ENCODE measurements at places on chromosomes 3 and 15. TPM values are rescaled to one million over a fixed set of nuclear protein-coding genes. Genes with fewer than 3 reads are reported as not detected.

Gene CLRN1
- not detected for total RNA-seq

Gene SLC2A2
- not detected for total RNA-seq

Gene GFM1
- total RNA-seq = 27.5 TPM

Gene PCLAF
- total RNA-seq = 0.80 TPM

Gene CFAP20DC
- 0.11 TPM for total RNA-seq

Gene CPA3
- not detected for total RNA-seq

Gene LRCH3
- total RNA-seq = 37.6 TPM

DNA sequence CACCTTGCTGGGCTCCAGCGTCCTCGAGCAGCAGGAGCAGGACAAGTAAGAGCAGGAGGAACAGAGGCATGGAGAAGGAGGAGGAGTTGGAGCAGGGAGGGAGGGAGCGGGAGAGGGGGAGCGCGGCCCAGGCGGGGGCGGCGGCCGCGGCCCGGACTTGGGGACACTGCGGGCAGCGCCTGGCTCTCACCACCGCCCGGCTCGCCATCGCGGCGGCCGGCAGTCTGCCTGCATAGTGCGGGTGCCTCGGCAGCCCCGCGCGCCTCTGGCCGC is 440 bp downstream of the DCBLD2 start:
- no peak overlapping the region for H3K27ac ChIP-seq
- H3K4me1 ChIP-seq = peaks cover 13% of the 10 kb centered on the region
- H3K27me3 ChIP-seq = peaks cover 2% of the 10 kb centered on the region
- peak; percentile 1 for DNase-seq
- H3K4me3 ChIP-seq = peak overlapping the region; percentile 67

- no peaks in the 10 kb centered on the region for H3K36me3 ChIP-seq
- no peaks in the 10 kb centered on the region for H3K27me3 ChIP-seq
- no peak for DNase-seq
- H3K4me3 ChIP-seq = no peak overlapping the region
- H3K4me1 ChIP-seq = no peaks in the 10 kb centered on the region
Measured at GRCh38 chr3:2024713-2025112, 74.0 kb upstream of the CNTN4 start.

- no peaks in the 10 kb centered on the region for H3K4me1 ChIP-seq
- H3K36me3 ChIP-seq = no peaks in the 10 kb centered on the region
- DNase-seq = peak; percentile 5
- H3K4me3 ChIP-seq = no peak overlapping the region
- no peak overlapping the region for H3K27ac ChIP-seq
- peaks cover 27% of the 10 kb centered on the region for H3K27me3 ChIP-seq
Measured at GRCh38 chr3:180594631-180595558, 7.1 kb upstream of the TTC14 start.

DNA sequence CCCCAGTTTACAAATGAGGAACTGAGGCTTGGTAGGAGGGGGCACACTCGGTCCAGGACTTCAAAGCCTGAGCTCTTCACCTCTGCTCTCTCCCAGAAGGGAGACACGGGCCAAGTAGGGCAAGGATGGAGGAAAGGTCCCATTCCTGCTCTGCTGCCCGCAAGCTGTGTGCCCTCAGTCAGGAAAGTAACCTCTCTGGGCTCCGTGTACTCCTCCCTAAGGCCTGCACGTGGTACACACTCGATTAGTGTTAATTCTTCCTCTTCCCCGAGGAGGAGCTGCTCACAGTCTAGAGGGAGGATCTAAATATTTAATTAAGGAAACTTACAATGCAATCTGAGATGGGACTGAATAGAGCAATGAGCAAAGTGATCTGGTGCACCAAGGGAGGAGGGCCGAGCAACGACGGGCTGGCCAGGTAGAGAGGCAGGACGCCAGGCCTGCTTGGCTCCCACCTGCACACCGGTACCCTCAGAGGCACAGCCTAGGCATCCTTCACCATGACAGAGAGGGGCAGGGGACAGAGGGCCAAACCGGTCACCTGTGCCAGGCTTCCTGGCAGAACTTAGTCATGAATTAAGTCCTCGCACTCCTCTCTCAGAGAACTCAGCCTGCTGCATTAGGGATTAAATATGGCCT is 47.2 kb upstream of the IQSEC1 start:
- no peaks in the 10 kb centered on the region for H3K4me1 ChIP-seq
- H3K4me3 ChIP-seq = no peak overlapping the region
- DNase-seq = no peak
- H3K27me3 ChIP-seq = no peaks in the 10 kb centered on the region
- H3K27ac ChIP-seq = no peak overlapping the region

GRCh38 chr3:72338942-72339669 is 509.1 kb downstream of the SHQ1 start:
- no peak overlapping the region for H3K4me3 ChIP-seq
- H3K27me3 ChIP-seq = no peaks in the 10 kb centered on the region
- peaks cover 5% of the 10 kb centered on the region for H3K4me1 ChIP-seq
- H3K36me3 ChIP-seq = no peaks in the 10 kb centered on the region
- H3K27ac ChIP-seq = no peak overlapping the region
- DNase-seq = no peak

DNA sequence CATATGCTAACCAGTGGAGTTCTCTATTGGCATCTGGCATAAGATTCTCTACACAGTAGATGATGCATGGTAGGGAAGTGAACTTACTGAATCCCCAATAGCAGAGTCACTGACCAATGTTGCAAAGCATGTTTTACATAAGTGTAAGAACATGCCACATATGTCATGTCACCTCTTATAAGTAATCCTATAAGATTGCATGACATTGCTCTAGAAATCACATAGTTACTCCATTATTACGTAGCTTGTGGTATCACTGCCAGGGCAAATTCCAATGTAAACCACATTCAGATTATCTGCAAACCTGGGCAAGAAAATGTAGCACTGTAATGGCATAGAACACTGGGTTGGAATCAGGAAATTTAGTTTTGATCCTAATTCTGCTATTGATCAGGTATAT is 198.2 kb upstream of the UMPS start:
- H3K27me3 ChIP-seq = peaks cover under 1% of the 10 kb centered on the region
- DNase-seq = no peak
- no peak overlapping the region for H3K4me3 ChIP-seq

DNA sequence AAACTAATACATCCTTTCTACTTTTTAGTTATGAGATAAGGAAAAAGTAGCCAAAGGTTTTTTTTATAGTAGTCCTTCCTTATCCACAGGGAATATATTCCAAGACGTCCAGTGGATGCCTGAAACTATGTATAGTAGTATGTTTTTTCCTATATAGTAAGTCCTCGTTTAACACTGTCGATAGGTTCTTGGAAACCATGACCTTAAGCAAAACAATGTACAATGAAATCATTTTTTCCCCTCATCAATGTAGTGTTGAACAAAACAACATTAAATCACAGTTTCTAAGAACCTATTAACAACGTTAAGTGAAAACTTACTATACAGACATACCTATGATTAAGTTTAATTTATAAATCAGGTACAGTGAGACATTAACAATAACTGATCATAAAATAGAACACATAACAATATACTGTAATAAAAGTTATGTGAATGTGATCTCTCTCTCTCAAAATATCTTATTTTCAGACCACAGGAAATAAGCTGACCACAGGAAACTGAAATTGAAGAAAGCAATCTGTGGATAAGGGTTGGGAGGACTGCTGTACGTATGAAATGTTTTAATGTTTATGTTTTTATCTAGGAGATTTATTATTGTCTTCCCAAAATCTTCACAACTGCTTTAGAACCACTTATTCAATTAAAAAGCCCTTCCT is 20.6 kb downstream of the COPS2 start:
- H3K27ac ChIP-seq = no peak overlapping the region
- H3K4me1 ChIP-seq = no peaks in the 10 kb centered on the region
- DNase-seq = no peak
- no peak overlapping the region for H3K4me3 ChIP-seq

GRCh38 chr3:194423317-194423716 is 24.3 kb upstream of the GP5 start:
- H3K27ac ChIP-seq = no peak overlapping the region
- peaks cover 65% of the 10 kb centered on the region for H3K36me3 ChIP-seq
- DNase-seq = no peak
- H3K4me1 ChIP-seq = no peaks in the 10 kb centered on the region
- no peaks in the 10 kb centered on the region for H3K27me3 ChIP-seq
- H3K4me3 ChIP-seq = no peak overlapping the region

DNA sequence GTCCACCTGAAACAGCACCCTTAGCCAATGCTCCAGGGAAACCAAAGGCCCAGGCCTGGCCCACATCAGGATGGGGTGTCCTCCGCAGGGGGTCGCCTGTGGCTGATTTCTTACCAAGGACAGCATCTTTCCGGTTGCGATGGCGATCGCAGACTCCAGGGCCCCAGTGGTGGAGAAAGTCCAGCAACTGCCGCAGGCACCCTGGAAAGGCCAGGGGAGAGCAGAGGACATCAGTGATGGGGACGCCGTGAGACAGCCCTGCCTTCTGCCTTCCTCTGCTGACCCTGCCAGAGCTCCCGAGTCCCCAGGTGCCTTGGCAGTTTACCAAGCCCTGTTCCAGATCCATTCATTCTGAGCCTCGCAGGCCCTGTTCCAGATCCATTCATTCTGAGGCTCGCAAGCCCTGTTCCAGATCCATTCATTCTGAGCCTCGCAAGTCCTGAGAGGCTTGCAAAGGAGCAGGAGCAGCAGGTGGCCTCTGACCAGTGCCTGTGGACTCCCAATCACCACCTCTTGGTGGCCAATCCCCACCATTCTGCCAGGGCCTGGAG is 12.5 kb downstream of the CTSH start:
- H3K36me3 ChIP-seq = peaks cover 8% of the 10 kb centered on the region
- no peak overlapping the region for H3K4me3 ChIP-seq
- peaks cover 6% of the 10 kb centered on the region for H3K4me1 ChIP-seq
- DNase-seq = no peak

DNA sequence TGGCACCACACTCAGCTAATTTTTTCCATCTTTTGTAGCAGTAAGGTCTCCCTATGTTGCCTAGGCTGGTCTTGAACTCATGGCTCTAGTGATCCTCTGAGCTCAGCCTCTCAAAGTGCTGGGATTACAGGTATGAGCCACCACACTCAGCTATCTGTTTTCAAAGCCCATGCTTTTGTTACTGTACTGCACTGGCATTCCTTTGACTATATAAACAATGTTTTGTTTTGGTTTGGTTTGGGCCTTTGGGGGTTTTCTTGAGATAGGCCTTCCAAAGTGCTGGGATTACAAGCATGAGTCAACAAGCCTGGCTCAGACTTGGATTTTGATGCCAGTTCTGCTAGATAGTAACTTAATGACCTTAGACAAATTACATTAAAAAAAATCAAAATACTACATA is 89.7 kb upstream of the GK5 start:
- no peak overlapping the region for H3K4me3 ChIP-seq
- H3K36me3 ChIP-seq = peaks cover 73% of the 10 kb centered on the region
- H3K27ac ChIP-seq = no peak overlapping the region
- H3K27me3 ChIP-seq = no peaks in the 10 kb centered on the region
- no peak for DNase-seq
- no peaks in the 10 kb centered on the region for H3K4me1 ChIP-seq

- H3K36me3 ChIP-seq = no peaks in the 10 kb centered on the region
- peak; percentile 58 for DNase-seq
Measured at GRCh38 chr3:128497305-128498126, 4.5 kb upstream of the GATA2 start.

Measured in CD4-positive, alpha-beta T cell (primary cell).